ENCODE measurements at places on chromosomes 2 and 18.

DNA sequence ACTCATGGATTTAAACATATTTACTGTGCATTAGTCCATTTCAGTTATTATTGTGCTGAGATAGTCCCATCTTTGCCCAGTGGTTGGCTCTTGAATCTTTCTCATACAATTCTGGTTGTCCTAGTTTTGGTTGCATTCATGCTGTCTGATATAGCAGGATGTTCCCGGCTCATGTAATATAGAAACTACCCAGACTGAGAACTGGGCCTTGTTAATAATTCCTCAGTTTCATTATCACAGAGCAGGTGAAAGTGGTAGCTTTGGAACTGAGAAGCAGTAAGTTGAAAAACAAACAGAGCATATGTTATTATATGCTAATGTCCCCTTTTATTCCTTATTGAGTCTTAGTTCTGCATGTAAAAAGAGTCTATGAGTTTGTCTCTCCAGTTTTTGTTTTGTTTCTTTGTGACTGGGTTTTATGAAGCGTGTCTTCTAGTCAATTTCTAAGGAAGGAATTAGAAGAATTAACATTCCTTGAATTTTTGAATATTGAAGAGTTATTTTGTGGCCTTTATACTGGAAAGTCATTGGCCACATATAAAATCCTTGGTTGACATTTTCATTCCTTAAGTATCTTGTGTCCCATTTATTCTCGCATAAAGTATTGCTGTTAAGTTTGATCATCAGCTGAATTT is 43.3 kb downstream of the EIF5B start:
- no peak for DNase-seq

- DNase-seq: no peak
Measured at GRCh38 chr2:98576666-98577312, 31.5 kb downstream of the COA5 start.

DNA sequence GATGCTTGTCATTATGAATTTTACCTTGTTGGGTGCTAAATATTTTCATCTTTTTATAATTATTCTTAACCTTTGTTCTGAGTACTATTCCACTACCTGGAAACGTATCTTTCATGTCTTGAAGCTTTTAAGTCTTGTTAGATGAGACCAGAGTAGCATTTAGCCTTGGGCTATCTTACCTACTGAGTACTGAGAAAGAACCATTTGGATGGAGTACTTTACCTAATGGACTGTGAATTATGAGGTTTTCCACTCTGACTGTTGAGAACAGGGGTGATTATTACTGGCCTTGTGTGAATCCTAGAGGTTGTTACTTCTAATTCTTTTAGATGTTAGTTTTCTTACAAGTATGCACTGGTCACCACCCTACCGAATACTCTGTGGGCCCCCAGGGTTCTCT is 63.5 kb downstream of the CCDC102B start:
- no peak for DNase-seq

DNA sequence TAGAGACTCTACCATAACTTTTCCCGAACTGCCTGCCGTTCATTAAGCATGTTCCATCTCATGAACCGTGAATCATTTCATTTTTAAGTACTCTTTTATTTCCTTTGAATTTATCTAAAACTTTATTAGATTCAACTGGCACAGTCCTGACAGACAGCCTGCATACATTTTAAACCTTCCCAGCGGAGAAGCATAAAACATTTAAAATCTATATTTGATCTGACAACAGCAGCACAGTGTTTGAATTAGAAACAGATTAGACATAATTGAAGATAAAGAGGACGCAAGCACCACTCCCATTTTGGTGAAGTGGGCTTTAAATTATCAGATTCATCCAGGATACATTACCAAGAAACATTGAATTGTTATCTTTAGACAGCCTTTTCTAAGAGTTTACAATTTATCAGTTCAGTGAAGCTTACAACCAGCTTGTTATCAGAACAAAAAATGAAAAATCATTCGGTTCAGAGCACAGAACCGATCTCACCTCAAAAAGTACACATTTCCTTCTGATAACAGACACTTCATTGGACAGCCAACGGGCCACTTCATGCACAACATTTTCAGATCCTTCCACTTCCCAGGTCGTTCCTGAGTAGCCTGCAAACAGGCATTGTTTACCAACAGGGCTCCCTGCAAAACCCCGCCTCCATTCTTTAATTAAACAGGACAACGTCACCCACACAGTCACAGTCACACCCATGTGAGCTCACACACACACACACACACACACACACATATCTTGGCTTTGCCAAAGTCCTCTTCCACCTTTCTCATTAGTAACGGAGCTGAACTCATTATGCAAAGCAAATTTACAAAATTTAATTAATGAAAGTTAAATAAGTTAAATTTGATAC is 171.2 kb downstream of the SP3 start:
- DNase-seq: no peak

DNA sequence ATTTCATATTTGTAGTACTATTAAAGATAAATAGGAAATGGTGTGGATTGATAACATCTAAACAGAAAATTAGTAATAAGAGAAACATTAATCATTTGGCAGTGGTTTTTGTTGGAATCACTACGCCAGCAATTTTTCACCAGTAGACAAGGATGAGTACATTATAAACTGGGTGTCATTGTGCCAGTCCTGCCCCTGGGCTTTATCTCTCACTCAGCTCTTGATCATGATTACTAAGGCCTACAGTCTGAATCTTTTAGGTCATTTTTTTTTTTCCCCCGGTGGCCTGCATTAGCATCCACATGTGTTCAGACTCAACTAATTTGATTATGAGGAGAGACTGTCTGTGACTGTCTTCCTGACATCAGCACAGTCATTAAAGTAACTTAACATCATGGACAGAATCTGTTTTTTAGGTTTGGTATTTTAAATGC is 16.2 kb downstream of the GULP1 start:
- no peak for DNase-seq

DNA sequence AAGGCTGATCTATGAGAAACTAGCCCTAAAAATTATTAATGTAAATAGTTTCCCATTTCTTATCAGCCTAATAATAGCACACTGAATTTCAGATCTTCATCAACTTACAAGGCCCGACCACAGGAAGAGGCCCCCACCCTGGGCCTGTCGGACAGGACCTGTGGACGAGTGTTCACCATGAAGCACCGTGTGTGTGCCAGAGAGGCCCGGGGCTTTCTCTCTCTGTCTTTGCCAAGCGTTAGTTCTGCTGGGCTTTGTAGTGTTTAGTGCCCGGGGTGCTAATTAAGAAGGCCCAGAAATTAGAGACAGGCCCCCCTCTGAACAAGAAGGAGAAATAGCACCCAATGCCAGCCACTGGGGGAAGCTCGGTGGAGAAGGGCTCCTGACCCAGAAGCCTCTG is 265.7 kb downstream of the TWIST2 start:
- DNase-seq: no peak

- DNase-seq: no peak
Measured at GRCh38 chr2:120446236-120447126, 100.5 kb downstream of the INHBB start.

DNA sequence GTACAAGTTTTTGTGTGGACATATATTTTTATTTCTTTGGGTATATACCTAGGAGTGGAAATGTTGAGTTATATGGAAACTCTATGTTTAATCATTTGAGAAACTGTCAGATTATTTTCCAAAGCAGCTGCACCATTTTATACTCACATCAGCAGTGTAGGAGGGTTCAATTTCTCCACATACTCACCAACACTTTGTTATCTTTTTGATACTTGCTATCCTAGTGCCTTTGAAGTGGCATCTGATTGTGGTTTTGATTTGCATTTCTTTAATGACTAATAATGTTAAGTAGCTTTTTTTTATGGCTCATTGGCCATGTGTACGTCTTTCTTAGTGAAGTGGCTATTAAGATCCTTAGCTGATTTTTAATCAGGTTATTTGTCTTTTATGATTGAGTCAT is 64.7 kb upstream of the SLC8A1 start:
- DNase-seq: no peak
